ENCODE measurements at places on chromosomes 2 and 18. TPM values are rescaled to one million over a fixed set of nuclear protein-coding genes. Genes with fewer than 3 reads are reported as not detected.
A peak's percentile ranks its signal among the peaks of the same experiment; 100 is the strongest.

DNA sequence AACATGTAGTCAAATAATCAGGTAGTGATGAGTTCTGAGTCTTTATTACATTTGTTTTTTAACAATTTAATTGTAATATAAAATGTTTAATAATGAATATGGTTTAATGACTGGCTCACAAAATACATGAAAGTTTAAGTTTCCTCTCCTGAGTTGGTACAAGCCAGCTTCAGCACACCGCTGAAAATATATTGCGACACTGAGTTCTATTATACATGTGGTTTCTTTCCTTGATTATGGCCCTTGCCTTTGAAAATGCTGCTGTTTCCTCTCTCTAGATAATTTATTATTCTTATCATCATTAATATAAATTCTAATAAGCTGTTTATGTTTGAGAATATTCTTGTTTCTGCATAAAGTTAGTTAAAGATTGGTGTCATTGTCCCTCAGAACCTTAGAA, 249.3 kb downstream of the PARD3B start:
- no peak for DNase-seq

- no peak for DNase-seq
These were observed 19.5 kb downstream of the GPR45 start for GRCh38 chr2:105261061-105261460.

DNA sequence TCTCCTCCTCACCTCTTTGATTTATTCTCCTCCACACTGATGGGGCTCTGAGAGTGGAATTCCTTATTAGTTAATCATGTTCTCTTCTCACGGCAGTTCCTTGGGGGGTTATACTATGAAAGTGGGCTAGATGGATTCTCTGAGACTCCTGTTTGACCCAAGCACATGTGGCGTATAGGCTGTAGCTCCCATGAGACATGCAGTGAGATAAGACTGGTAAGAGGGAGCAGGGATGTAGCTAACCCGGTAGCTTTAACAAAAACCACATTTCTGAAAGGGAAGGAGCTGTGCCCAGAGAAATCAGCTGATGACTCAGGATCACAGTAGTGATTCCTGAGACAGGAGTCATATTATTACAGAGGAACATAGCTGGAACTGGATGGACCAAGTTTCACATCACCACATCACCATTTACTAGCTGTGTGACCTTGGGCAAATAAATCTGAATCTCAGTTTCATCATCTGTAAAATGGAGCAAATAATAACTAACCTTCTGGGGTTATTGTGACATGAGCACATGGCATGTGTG, 82.9 kb downstream of the CRIM1 start:
- no peak for DNase-seq

- no peak for DNase-seq
These were observed 224.3 kb downstream of the KLHL29 start for GRCh38 chr2:23609254-23609653.

GRCh38 chr2:232894251-232894650, 24.2 kb downstream of the SNORC start:
- DNase-seq = no peak

GRCh38 chr2:177900082-177900481, 172.5 kb downstream of the PDE11A start:
- DNase-seq = no peak

- no peak for DNase-seq
These were observed 832.9 kb upstream of the FANCL start for GRCh38 chr2:59074071-59074470.

DNA sequence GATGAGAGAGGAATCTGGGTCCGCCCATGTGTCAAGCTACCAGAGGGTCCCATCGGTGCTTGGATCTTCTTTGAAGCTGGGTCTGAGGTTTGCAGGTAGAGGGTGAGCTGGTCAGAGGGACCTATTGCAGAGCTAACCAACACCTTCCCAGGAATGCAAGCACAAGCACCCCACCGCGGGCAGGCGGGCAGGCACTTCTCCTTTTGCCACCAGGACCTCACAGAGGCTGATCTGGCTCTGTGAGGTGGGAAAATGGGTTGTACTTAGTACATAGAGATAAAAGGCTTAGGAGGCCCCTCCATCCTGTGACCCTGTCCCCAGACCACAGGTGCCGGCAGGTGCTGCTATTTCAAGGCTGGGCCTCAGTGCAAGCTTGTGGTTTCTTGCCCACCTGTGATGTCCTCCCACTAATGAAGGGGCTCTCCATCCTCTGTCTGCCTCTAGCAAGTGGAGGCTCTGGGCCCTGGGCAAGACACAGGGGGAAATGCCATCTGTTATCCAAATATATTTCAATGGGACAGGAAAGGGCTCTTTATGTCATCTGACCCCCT, 31.4 kb upstream of the IL37 start:
- DNase-seq = peak; percentile 60

- DNase-seq = no peak
These were observed 127.6 kb downstream of the PIK3C3 start for GRCh38 chr18:42082415-42083234.

DNA sequence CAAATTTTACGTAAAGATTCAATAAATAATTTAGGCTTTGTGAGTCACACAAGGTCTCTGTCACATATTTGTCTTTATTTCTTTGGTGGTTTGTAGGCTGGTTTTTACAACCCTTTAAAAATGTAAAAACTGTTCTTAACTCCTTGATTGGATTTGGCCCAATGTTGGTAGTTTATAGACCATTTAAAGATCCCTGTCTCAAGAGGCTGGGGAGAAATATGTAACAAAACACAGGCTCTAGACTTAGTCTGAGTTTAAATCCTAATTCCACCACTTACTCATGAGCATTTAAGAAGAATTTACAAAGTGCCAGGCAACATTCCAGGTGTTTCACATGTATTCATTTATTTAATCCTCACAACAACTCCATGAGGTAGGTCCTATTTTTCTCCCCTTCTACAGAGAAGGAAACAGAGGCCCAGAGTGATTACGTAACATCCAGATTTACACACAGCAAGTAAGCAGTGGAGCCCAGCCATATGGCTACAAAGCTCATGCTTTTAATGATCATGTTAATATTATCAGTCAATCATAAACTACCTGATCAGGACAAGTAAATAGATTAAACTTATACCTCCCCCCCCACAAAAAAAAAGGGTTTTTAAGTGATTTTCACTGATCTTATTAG, 416.6 kb upstream of the ACVR2A start:
- DNase-seq = no peak

- no peak for DNase-seq
These were observed 4.7 kb downstream of the MAPRE3 start for GRCh38 chr2:26975102-26975501.

SIX2 gene
- not detected for total RNA-seq

C2orf81 gene
- total RNA-seq = 22.5 TPM

UGT1A4 gene
- total RNA-seq = not detected

TBC1D8 gene
- total RNA-seq = 1.7 TPM

PRKAG3 gene
- total RNA-seq = not detected

LHCGR gene
- total RNA-seq = not detected

SOS1 gene
- 47.9 TPM for total RNA-seq

C2orf80 gene
- total RNA-seq = not detected

PUS10 gene
- 7.5 TPM for total RNA-seq

CERKL gene
- not detected for total RNA-seq

Measured in OCI-LY7 (cell line).